ENCODE measurements at places on chromosomes 3 and 15.
A peak's percentile ranks its signal among the peaks of the same experiment; 100 is the strongest.

DNA sequence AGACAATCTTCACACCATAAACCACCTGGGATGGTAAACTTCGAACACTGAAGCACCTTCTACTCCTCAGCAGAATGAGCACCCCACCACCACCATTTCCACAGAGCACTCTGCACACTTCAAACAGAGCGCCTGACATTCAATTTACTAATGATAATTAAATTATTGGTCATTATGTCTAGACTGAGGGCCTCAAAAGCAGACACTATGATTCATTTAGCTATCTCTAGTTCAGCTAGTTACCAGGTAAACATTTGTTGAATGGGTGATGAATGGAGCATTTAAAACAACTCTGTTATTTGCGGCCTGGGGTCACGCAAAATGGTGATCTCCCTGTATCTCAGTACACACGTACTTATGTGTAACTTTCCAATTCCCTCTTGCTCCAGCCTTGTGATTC lies 40.9 kb downstream of the ACAP2 start:
- DNase-seq: no peak

DNA sequence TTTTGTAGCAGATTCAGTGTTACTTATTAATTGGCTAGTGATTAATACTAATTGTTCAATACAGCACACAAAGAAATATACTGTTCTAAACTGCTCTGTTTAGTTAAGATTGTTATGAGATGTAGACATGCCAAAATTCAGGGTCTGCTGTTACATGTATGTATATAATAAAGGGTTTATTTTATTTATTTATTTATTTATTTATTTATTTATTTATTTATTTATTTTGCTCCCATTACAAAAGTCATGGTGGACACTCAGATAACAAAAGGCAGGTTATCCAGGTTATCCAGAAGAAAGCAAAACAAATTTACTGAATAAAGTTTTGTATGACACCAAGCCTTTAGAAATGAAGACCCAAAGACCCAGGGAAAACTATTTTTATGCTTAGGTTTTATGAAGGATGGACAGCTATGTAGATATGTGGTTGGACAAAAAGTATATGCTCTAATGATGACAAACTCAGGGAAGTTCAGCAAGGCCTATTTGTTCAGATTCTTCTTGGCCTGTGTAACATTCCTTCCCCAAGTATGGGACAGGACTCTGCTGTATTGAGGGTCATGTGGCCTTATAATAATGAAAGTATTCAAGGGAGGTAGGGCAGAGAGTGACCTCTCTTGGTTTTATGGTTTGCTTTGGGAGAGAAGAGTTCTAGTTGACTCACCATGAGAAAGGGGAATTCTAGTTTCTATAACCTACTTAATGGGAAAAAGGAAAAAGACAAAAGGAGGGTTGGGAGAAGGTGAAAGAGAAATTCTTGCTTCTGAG lies 1056.8 kb downstream of the ROBO2 start:
- no peak for DNase-seq

GRCh38 chr15:84829428-84829827 lies 12.3 kb downstream of the ALPK3 start:
- no peak for DNase-seq

GRCh38 chr15:85752124-85752475 lies 42.6 kb downstream of the KLHL25 start:
- no peak for DNase-seq

- no peak for DNase-seq
These were observed 161.9 kb downstream of the STAC start for GRCh38 chr3:36542186-36542585.

GRCh38 chr3:27031476-27031875 lies 337.7 kb downstream of the NEK10 start:
- DNase-seq: no peak

DNA sequence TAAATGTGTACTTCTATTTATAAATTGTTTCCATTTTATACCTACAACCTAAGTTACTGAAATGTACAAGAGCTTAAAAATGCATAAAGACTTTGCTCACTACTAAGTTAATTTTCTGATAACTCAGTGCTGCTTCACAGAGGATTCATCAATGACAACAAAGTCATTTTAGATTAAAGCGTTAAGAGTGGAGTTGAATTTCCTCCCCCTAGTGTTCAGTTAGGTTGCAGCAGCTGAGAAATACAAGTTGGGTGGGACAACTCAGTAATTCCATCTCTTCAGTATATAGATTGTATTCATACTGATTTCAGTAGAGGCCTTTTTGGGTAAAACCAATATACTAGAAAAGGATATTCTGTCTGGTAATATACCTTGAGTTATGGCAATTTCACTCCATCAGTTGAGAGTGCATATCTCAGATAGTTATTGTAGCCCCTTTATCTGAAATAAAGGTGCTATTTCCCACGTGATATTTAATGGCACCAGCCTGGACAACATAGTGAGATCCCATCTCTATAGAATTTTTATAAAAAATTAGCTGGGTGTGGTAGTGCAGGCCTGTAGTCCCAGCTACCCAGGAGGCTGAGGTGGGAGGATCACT lies 6.9 kb upstream of the RPL35A start:
- no peak for DNase-seq

GRCh38 chr3:128550113-128550440 lies 57.1 kb upstream of the GATA2 start:
- no peak for DNase-seq

DNA sequence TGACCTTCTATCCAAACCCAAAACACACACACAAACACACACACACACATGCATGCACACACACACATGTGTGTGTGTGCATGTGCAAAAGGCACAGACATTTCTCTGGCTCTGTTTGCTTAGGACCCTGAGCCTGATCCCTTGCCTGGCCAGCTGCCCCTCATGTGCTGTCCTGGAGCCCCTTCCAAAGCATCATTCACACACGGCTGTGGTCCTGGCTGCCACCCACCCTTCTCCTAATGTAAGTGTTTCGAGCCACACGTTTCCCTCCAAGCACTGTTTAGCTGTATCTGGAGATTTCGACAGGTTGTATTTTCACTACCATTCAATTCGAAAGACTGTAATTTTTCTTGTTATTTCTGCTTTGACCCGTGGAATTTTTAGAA lies 45.8 kb upstream of the KLF13 start:
- no peak for DNase-seq

GRCh38 chr3:45205126-45205525 lies 21.0 kb downstream of the TMEM158 start:
- no peak for DNase-seq

- no peak for DNase-seq
These were observed 33.7 kb downstream of the RTP4 start for GRCh38 chr3:187401856-187402255.

DNA sequence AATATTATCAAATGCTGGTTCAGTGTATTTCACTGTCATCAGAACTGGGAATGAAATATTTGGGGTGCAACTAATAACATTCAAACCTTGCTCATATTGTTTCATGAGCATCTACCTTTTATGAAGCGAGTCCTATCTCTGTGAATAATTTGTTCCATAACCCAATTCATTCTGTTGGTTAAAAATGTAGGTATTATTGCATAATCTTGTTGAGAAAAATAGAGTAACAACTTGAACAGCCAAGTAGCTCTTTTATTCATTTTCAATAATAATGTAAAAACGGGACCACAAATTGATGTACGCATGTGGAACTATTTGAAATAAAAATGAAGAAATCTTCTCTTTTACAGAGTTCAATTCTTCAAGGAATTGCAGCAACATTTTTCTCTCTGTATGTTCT lies 30.1 kb upstream of the TBC1D5 start:
- no peak for DNase-seq

GRCh38 chr3:174596447-174596982 lies 262.6 kb upstream of the NAALADL2 start:
- DNase-seq: no peak

DNA sequence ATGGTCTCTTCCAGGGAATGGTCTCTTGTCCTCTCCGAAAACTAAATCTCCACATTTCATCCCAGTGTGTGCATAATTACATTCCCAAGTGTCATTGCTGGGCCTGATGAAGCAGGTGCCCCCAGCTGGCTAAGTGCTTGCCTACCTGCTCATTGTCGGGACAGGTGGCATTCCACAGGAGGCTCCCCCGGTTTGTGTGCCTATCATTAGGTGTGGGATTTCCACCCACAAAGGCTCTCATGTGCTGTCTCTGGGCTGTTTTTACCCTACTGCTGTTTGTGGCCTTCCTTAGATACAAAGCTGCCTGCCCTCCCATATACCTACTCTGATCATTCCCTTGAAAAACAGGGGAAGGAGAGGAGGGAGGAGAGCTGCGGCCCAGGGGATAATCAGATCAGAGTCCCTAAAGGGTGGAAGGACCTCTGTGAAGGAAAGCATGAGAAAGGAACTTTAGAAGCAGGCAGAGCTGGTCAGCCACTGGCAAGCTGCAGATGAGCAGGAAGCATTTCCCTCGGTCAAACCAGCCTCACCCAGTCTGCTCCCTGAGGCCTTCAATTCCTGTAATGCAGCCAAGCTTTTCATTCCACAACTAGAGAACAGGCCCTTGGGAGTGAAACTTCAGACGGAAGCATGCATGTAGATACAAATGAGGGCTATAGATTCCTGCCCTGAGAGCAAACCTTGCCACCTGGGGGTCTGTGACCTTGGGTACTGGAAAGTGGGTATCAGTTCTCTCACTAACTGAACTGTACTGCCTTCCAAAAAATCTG lies 60.7 kb upstream of the HEG1 start:
- DNase-seq: no peak

DNA sequence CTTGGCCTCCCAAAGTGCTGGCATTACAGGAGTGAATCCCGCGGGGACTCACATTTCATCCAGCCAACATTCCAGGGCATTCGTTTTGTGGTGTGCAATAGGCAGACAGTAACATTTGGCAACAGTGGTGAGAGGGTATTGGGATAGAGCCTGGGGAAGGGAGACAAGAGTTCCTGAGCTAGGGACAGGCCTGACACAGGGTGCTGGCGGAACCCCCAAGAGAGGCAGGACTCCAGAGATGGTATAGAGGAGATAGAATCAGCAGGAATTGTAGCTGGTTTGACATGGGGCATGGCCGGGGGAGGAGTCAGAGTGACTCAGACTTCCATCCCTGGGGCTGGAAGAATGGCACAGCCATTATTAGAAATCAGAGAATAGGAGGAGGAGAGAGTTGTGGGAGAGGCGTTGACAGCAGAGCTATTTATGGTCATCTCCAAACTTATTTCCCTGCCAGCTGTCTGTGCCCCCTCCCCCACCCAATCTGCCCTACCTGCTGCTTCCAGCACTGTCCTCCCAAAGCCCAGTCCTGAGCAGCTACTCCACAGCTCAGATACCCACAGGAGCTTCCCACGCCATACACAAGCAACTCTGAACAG lies 4.4 kb upstream of the IDH2 start:
- no peak for DNase-seq

DNA sequence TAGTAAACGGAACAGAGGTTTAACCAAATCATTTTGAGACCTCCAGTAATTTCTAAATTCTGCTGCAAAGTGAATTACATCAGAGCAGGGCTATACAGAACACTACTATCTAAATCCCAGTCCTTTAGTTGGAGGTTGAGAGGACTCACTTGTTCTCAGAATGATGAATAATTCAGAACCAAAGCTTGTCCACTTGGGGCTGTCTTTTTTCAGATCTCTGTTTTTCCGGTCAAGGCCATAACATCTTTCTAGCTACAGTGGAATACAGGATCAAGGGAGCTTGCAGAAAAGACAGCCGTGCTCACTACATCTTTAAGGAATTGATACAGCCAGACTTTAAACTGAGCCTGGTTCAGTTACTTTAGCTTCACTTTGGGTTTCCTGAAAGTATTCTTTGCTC lies 194.5 kb downstream of the EFHB start:
- peak; percentile 80 for DNase-seq

- no peak for DNase-seq
These were observed 371.3 kb downstream of the ZBBX start for GRCh38 chr3:167008791-167009190.

GRCh38 chr3:31358473-31359070 lies 174.2 kb upstream of the STT3B start:
- DNase-seq: no peak

DNA sequence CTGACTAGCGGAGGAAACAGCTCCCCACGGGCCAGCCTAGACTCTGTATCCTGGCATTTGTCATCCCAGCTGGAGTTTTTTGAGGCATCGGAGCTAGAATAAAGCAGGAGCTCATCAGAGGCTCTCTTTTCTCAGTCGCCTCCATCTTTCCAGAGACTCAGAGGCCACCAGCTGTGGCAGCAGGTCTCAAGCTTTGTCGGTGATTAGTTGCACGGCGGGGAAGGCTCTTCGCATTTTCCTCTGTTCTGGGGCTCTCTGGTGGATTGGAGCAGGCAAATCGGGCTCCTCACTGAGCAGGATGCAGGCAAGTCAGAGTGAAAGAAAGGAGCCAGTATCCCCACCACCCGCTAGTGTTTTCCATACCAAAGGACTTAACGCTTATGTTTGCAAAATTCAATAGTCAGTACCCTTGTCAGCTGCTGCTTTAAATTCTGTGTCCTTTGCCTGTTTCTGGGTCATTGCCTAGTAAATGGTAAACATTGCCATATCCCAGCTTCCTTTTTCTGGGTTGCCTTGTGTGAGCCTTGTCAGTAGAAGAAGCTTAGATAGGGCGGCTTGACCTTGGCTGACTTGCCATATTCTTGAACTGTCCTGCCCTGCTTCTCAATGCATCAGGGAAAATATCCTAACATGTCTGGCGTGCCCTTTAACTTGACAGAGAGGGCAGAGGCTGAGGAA lies 127.1 kb downstream of the PTPRG start:
- no peak for DNase-seq

GRCh38 chr15:60208709-60209108 lies 189.1 kb downstream of the ANXA2 start:
- DNase-seq: no peak

- no peak for DNase-seq
These were observed 282.4 kb upstream of the LRRFIP2 start for GRCh38 chr3:37456781-37457180.

DNA sequence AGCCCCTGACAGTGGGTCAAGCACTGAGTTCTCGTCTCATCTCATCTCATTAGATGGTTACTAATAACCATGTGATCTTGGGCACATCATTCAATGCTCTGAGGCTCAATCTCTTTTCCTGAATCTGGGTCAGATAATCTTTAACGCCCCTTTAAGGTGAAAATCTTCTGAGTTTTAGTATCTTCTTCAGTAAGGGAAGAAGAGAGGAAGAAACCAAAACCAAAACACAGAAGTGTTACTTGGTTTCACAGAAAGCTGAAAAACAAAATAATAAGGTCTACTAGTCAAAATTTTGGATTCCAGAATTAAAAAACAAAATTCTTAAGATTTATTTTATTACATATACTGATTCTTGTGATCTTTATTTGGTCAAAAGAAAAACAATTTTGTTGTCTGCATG lies 78.2 kb downstream of the CLASP2 start:
- no peak for DNase-seq
